ENCODE measurements at places on chromosomes 13 and 19.
A peak's percentile ranks its signal among the peaks of the same experiment; 100 is the strongest.

DNA sequence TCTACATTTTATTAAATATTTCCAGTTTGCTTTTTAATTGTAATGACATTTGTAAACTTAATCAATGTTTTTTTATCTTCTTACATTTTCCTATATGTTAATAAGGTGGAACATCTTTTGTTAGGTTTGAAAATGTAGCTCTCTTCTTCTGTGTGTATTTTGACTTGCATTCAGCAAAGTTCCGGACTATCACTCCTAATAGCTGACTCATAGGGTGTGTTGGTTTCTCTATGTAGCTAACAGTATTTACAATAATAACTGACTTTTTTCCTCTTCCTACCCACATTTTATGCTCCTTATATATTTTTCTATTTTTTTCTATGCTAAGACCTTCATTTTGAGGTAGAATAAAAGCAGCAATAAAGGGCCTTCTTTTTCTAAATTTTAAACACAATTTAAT is 28.1 kb downstream of the MYO16 start:
- no peak for DNase-seq

DNA sequence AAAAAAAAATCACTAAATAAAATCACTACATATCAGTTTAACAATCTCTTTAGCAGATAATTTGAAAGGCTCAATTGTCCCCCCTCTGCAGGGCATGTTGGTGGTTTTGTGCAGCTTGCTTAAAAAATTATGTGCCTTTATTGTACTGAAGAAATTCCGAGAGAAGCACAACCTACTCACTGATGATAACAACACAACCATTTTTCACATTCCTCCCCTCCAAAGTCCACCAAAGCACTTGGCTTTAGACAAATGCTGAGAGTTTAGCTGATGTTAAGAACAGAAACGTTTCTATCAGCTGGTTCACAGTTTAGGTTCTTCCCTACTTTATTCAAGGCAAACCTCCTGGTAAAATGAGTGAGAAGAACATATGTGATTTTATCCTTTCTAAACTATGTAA is 923 bp downstream of the DOCK9 start:
- no peak for DNase-seq

DNA sequence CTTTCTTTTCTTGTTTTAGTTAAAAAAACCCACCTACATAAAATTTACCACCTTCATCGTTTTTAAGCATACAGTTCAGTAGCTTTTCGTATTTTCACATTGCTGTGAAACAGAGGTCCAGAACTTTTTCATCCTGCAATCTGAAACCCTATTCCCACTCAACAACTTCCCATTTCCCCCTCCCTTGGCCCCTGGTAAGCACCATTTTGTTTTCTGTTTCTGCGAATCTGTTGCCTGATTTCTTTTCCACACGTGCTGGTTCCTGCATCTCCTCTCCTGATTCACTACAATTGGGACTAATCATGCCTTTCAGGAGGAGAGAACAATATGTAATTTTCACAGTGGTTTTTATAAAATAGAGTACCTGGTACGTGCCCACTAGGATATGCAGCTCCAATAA is 149.2 kb upstream of the RNF113B start:
- no peak for DNase-seq

DNA sequence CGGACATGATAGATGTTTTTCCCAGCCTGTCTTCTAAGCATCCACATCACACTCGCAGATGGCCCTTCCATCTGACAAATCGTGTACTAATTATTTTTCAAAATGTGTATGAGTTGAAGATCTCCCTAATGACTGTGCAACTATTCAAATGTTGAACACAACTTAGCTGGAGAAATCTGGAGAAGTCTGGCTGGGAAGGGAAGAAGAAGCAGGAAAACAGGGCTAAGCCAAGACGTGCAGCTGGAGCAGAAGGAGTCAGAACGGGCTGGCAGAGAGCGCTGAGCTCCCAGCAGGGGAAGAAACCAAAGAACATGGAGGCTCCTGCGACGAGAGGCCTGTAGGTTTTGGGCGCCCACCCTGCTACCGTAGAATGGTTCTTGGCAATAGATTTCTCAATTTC is 13.2 kb upstream of the LATS2 start:
- DNase-seq: no peak

DNA sequence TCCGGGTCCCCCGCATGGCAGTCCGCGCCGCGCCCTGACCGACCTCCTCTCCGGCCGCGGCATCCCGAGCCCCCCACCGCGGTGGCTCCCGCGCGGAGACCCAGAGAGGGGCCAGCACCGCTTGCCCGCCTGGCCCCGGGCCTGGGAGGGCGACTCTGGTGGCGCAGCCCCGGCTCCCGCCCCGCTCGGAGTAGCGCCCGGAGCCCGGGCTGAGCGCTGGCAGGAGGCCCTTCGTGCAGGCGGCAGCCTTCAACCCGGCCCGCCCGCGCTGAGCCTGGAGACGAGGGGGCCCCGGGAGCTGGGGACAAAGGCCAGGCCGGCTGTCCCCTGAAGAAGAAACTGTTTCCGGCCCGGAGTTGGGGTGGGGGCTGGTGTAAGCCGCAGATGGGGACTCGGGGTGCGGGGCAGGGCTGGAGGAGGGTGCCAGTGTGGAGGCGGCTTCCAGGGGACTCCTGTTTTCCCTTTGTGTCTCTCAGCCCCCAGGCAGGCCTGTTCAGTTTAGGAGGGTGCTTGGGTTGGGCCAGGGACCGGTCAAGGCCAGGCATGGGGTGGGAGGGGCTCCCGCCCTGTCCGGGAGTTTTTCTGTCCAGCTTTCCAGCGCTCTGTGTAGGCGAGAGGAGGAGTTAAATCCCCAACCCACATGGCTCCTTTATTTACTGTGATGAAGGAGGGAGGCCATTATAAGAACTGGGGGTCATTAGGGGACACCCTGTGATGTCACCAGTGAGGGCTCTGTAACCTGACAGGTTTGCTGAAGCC is 935 bp downstream of the LRP3 start:
- no peak for DNase-seq

- no peak for DNase-seq
Measured at GRCh38 chr13:48510698-48511097, 22.2 kb downstream of the RCBTB2 start.

DNA sequence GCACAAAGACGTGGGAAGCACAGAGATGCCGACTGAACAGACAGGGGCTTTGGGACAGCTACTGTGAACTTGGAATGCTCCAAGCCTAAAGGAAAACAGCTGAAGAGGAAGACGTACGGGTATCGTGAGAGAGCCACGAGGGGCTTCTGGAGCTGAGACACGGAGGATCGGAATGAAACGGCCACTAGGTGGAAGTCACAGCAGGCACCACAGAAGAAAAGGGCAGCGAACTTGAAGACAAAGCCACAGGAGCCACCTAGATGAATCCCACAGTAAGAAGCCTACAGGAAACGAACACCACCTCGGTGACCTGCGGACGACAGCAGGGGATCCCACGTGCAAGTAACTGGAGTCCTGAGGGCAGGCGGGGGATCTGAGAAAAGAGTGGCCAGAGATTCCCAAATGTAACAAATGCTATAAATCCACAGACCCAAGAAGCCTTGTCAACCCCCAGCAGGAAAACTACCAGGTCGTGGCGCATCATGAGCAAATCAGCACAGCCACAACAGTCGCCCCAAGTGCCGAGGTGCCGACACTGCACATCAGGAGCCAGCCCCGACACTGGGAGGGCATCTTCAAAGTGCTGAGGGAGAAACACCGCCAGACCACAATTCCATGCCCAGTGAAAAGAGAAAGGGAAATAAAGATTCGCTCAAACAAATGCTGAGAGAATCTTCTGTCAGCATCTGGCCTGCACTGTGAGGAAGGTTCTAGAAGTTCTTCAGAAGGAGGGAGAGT is 39.3 kb upstream of the ISYNA1 start:
- no peak for DNase-seq

DNA sequence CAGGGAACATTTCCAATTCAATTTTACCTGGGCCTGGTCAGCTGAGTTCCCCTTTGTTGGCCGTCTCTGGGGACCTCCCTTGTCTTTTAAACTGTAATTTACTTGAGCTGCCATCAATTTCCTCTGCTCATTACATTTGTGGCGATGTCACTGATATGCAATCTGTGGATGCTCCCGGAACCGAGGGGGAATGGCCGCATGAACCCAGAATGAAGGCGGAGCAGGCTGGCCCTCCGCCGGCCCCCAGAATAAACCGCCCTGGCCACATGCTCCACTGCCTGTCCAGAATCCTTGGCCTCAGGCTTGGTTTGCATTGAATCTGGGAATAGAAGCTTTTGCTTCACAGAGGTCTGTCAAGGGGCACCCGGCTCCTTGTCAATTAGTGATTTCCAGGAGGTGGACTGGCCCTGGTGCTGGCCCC is 276.8 kb downstream of the TEX29 start:
- DNase-seq: no peak

GRCh38 chr19:9808855-9809824 is 9.7 kb downstream of the FBXL12 start:
- no peak for DNase-seq

- DNase-seq: no peak
Measured at GRCh38 chr13:46473806-46474205, 79.2 kb upstream of the LRCH1 start.

GRCh38 chr13:112928020-112928971 is 40.7 kb upstream of the MCF2L start:
- no peak for DNase-seq

GRCh38 chr19:38079926-38080380 is 144.1 kb downstream of the DPF1 start:
- DNase-seq: no peak

DNA sequence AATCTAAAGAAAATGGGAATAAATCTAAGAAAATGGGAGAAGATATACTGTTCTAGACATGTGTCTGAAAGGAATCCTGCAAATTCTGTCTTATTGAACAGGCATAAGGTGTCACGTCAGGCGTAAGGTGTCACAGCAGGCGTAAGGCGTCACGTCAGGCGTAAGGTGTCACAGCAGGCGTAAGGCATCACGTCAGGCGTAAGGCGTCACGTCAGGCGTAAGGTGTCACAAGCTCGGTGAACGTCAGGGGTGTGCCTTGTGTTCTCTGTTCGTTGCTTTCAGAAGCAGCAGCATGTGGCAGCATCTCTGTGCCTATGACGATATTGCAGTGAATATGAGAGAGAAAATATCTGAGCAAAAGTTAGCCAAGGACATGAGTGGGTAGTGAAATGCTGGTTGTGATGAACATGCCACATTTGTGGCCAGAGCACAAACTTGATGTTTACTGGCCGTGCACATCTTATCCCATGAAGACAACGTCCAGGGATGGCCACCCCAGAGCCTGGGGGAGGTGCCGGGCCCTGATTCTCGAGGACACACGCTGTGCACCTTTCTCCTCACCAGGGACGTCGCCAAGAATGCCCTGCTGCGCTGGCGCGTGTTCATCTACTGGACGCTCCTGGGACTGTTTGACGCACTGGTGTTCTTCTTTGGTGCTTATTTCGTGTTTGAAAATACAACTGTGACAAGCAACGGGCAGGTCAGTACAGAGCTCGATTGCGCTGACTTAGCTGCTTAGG is 107.0 kb upstream of the MCF2L start:
- no peak for DNase-seq

DNA sequence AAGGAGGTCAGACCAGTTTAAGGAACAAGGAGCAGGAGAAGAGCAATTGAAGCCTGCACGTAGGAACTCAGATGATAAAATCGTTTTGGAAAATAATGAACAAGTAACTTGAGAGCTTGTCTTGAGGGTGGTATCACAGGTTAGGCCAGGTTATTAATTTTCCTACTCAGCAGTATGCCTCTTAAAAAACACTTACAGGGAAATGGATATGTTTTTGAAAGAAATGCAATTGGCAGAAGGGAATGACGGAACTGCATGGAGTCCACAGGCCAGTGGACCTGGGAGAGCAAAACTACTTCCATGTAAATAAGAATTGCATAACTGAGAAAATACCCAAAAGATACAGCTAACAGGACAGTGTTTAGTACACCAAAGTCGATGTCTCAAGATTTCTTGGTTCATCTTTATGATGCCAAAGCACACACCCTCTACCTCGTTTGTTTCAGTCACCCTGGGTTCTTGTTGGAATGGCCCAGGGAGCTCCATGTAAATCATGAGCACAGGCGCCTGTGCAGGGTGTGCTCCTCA is 35.2 kb downstream of the MBNL2 start:
- DNase-seq: no peak

DNA sequence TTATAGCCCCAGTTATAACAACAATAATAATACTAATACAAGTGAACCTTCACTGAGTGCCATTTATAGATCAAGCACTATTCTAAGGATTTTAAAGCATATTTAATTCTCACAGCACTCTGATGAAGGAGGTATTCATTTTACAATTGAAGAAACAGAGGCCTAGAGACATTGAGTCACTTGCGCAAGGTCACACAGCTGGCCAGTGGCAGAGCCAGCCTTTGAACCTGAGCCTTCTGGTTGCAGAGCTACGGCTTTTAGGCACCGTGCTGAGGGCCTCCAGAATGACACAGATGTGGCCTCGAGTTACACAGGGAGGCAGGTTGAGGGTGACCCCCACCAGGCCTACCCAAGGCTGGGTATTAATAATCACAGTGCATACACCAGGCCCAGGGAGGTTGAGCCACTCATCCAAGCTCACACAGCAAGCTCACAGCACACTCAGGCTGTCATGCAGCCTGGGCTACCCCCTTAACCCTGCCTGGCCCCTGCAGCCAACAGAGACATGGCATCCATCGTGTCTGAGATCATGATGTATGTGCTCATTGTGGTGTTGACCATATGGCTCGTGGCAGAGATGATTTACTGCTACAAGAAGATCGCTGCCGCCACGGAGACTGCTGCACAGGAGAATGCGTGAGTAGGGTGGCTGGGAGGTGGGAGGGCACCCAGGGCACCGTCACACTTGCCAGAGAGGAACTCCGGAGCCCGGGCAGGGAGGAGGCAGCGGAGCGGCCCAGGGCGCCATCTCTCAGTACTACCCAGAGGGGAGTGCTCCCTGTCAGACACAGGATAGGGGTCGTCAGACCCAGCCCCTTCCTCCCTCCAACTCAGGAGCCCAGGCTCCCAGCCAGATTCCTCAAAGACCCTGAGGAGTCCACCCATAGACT is 2.7 kb upstream of the HPN start:
- peak; percentile 82 for DNase-seq
